ENCODE measurements at places on chromosomes 3 and 15.

GRCh38 chr15:33068511-33068990, 126.0 kb downstream of the FMN1 start:
- DNase-seq: no peak

GRCh38 chr3:79314544-79314943, 453.3 kb downstream of the ROBO1 start:
- DNase-seq: no peak

DNA sequence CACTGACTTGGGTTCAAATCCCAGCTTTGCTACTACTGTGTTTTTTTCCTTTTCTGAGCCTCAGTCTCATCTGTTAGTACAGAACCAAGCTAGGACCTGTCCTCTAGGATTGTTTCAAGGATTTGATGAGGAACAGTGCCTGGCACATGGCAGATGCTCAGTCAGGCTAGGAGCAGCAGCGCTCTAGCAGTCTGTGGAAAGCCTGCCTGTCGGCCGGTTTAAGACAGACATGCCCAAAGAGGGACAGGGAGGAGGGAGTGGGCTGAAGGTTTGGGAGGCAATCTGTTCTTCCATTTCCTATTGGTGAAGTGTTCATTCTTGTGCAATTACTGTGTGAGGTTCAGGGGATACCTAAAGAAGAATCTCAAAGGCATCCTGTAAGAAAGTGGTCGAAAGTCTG, 35.1 kb upstream of the RGMA start:
- no peak for DNase-seq

GRCh38 chr3:159964166-159964973, 24.3 kb upstream of the IL12A start:
- DNase-seq: no peak

DNA sequence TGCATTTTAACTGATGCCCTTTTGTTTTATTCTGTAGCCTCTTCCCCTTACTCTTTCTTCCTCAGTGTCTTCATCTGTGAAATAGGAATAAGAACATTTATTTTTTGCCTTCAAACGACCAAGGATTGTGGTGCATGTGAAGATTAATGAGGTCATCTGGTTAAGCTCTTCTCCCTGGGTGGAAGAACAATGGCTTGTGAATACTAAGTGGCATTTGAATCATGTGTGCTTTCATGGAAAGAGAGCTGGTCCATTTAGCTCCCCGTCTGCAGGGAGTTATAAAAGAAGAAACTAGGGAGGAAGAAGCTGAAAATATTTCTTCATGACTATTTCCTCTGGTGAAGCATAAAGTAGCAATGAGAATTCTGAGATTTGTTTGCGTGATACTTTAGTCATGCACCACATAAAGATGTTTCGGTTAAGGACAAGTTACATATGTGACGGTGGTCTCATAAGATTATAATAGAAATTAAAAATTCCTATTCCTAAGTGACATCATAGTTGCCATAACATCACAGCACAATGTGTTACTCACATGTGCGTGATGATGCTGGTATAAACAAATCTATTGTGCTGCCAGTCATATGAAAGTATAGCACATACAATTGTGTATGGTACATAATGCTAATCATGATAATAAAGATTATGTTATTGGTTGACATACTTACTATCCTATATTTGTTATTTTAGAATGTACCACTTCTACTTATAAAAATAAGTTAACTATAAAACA, 374.3 kb downstream of the RBMS3 start:
- no peak for DNase-seq

DNA sequence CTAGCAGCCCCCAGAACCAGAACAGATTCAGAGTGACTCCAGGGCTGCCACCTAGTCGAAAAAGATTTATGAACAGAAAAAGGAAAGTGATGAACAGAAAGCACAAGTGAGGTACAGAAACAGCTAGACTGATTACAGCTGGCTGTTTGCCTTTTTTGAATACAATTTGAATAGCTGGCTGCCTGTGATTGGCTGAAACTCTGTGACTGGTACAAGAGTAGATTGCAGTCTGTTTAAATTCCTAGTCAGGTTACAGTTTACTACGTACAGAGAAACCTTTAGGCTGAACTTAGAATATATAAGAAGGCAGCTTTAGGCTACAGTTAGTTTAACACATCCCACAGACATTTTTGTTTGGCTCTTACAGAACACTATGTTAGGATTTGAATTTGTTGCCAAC, 10.0 kb downstream of the CCDC13 start:
- no peak for DNase-seq

DNA sequence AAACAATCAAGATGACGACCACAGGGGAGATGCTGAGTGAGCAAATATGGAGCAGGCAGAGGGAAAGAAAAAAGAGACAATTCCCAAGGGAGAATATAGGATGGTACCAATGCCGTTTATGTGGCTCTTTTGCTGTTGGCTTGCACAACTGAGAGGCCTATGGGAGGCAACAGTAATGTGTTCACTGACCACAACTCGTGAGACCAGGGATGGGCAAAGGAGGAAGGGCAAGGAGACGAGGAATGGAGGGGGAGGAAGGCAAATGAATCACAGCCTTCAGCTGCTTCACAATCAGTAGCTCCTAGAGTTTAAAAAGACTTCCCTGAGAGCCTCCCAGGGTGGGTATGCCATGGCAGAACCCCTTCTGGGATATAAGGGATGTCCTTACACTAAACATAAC, 131.5 kb downstream of the SLC9A9 start:
- DNase-seq: no peak

- no peak for DNase-seq
Observed at GRCh38 chr3:167940241-167940640, 155.5 kb downstream of the GOLIM4 start.

Measured in stimulated activated CD4-positive, alpha-beta T cell treated with anti-CD3 and anti-CD28 coated beads, Interleukin-4, amount 100 ng/mL, for 1 hour (primary cell).